ENCODE measurements at places on chromosomes 1 and 21. TPM values are rescaled to one million over a fixed set of nuclear protein-coding genes. Genes with fewer than 3 reads are reported as not detected.

The IFI44L gene
- 5.9 TPM for total RNA-seq

The NR1I3 gene
- total RNA-seq = not detected

The PPFIA4 gene
- total RNA-seq = 9.4 TPM

The KCNQ4 gene
- total RNA-seq = not detected

Data from bronchial smooth muscle cell (primary cell).